Colonic mucosa (tissue), 4 donors: ENCODE measurements at places on chromosomes 3 and 15. TPM values are rescaled to one million over a fixed set of nuclear protein-coding genes. Genes with fewer than 3 reads are reported as not detected.

DNA sequence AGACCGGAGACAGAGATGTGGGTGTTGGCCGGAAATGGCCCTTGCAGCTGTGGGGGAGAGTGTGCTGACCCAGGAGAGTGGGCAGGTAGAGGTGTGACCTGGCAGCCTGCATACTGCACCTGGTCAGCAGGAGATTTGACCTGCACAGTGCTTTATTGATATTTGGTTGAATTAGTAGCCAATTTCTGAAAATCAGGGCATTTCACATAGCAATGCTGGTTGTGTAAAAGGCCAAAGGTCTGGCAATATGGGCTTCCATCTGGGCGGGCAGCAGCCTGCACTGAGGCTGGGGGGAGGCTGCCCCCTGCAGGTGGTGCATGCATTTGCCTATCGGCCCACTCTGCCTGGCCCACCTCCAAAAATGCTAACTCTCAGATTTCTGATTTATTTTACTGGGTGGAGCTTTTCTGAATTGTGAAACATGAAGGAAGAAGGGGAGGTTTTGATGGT is 9.4 kb upstream of the MGLL start:
- DNase-seq, result peak; percentile 81

- DNase-seq, result no peak
These were observed 24.0 kb downstream of the AMOTL2 start for GRCh38 chr3:134350266-134350665.

The CYP11A1 gene
- not detected for total RNA-seq

The ITGB5 gene
- 74.4 TPM for total RNA-seq
